ENCODE measurements at places on chromosomes 16 and 17.

GRCh38 chr17:58757162-58757613 lies 1.5 kb downstream of the PPM1E start:
- no peak for DNase-seq

- DNase-seq = no peak
Measured at GRCh38 chr16:50745940-50746339, 4.1 kb downstream of the CYLD start.

DNA sequence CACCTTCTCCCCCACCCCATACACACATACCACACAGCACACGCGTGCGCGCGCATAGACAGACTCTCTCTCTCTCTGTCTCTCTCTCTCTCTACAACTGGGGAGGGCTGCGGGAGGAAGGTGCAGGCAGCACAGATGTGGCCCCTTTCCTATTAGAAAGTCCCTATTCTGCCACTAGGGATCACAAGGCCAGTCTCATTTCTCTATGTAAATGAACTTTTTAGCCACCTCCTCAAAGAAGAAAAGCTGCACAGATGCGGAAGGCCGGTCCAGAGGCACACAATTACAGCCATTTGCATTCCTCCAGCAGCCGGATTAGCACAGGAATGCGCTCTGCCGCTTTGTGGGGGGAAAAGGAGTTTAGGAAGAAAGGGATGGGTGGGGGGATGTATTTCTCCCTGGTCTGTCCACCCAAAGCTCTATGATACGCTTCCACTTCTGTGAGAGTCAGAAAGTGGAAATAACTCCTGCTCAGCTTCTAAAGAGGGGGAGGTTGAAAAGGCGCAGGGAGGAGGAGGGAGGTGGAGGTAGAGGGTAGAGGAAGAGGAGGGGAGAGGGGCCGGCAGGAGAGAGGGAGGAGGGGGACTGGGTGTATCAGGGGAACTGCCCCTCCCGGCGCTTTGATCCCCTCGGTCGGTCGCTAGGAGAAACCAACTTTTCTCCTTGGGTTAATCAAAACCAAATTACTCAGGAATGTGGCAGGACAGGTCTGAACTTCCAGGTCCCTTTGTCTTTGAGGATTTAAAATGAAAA lies 11.7 kb downstream of the ZFHX3 start:
- DNase-seq = no peak

- DNase-seq = no peak
Measured at GRCh38 chr17:22506861-22507260, 814.5 kb downstream of the KCNJ18 start.

- DNase-seq = peak; percentile 23
Measured at GRCh38 chr17:72515291-72516065, 394.7 kb downstream of the SOX9 start.

DNA sequence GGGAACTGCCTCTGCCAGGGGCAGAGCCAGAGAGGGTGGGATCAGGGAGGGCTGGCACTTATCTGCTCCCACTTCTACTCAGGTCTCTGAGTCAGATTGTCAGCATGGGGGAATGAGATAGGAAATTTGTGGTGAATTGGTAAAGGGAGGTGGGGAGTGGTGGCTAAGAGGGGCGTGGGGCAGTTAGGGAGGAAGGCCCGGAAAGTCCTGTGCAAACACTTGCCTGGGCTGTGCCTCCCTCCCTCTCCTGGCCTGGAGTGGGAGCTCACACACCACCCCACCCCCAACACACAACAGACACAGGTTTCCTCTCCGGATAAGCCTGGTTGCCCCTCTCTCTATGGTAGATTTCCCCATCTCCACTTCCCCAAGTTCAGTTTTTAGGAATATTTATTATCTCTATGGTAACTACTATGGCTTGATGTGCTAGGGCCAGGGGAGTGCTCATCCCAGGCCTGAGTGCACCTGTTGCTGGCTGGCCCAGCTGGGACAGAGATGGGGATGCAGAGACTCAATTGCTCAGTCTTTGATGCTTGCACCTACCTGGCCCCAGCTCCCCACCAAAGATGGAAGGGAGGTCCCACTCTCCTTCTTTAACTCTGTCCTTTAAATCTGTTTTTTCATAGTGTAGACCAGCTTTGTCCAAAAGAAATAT lies 2.7 kb downstream of the SPNS2 start:
- DNase-seq = no peak

- no peak for DNase-seq
Measured at GRCh38 chr17:41771389-41772206, 14.9 kb downstream of the JUP start.

DNA sequence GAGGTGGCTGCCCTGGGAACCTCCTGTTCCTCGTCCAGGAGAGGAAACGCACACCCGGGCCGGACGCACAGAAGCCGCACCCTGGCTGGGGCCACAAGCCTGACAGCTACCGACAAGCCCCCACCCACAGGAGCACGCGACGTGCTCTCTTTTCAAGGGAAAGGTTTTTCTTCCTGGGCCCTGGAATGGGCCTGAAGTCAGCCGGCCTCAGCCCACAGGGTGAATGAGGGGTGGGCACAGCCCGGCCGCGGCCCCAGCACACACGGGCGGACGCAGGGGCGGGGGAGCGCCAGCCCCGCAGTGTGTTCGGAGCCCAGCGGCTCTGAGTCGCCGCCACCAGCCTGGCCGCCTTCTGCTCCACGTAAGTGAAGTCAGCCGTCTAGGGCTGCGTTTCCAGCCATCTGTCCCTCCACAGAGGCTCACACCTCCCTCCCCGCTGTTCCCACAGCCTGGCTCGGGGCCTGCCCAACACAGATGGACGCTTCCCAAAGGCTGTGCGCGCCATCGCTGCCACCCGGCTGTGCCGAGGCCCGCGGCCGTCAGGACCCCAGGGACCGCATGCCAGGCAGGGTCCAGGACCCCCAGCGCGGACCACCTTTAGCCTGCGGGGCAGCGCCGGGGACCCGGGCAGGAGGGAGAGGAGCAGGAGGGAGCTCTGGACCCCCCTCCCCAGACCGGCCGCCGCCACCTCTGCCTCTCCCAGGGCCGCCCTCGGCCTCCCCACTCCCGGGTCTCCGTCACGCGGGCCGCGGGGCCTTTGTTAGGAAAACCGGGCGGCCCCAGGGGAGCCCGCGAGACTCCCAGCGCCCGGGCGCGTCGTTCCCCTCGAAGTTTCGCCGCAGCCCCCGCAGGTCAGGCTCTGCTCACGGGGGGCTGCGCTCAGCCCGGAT lies 36.8 kb downstream of the CBFA2T3 start:
- no peak for DNase-seq

DNA sequence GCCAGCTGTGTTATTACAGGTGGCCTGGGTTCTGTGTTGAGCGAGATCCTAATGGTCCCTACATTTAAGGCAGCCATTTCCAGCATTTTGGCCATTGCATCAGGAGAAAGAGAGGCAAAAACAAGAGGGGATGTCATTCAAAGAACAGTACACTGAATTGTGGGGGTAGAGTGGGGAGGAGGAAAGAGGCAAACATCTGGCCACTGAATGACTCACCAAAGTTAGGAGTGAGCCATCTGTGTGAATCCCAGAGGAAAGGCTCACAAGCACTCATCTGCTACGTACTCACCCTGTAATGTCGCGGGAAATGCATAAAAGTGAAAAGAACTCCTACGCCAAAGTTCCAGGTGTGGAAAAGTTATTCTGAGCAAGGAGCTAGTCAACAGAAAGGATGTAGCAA lies 16.7 kb downstream of the KRABD2 start:
- DNase-seq = no peak

DNA sequence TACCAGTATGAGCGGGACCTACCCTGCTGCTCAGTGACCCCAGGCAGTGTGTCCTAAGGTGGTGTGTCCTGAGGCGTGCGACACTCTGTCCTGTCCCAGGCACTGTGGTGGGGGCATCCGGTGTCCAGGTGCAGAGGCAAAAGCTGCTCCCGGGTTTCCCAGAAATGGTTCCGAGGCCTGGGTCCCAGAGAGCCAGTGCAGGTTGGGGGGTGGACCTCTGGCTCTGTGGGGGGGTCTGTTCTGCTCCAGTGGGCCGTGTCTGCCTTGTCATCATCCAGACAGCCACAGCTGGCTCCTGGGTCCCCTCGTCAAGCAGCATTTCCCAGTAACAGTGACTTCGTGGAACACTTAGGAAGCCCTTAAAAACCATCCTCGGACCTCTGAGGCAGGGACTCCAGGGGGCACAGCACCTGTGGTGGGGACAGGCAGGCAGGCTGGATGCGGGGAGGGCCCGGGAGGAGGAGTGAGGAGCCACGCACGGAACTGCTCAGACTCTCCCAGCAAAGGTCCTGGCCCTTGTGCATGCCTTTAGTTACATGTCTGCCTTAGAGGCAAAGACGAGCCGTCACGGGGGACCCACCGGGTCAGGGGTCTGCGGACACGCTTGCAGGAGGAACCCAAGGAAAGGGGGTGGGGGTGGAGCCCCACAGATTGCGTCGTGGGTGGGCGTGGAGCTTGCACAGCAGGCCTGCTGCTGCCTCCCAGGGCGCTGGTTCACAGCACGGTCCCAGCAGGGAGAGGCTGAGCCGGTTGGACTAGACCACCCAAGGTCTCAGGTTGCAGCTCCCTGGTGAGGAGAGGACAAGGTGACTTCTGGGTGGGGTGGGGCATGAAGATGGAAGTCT lies 5.6 kb downstream of the SLC16A3 start:
- DNase-seq = no peak

DNA sequence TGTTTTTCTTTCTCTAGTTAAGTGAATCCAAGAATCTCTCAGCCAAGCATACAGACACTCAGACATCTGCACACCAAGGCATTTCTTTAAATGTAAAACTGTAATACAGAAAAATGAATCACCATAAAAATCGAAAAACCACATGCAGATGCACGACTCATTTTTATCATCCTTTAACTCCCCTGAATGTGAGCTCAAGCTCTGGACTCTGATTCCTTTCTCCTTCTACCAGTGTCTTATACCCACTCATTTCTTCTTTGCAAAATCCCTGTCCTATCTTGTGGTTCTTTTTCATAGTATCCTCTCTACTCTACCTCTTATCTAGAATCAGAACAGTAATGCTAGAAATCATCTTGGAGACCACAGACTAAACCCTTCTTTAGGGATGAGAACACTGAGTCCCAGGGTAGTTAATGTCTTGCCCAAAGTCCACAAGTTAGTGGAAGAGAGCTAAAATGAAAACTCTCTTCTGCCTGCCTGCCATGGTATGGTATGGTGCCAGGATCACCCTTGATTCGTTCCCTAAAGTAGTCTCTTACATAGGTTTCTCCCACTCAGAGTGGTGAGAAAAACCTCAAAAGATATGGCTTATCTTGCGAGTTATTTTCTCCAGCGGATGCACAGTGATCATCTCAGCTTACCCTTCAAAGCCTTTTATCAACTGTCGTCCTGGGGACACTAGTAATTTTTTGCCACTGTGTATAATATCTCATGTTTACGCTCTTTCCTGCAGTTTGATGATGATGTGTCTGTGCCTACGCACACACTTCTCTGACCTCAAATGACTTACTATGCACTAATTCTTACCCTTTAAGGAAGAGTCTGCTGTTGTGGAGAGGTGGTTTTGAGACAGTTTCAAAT lies 30.2 kb downstream of the BRD7 start:
- no peak for DNase-seq

DNA sequence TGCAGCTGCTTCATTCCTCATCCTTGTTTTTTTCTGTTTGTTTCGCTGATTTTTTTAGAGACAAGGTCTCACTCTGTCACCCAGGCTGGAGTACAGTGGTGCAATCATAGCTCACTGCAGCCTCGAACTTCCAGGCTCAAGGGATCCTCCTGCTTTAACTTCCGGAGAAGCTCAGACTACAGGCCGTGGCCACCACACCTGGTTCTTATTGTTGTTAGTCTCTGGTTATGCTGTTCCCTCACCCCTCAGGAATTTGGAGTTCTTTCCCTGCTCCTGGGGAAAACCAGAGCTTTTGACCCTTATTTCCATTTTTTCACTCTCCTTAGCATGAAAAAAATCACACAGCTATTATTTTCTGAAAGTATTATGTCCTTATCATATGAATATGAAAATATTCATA lies 1.8 kb downstream of the ODF4 start:
- DNase-seq = no peak

- DNase-seq = peak; percentile 43
Measured at GRCh38 chr16:14020141-14020540, 51.0 kb upstream of the MRTFB start.

DNA sequence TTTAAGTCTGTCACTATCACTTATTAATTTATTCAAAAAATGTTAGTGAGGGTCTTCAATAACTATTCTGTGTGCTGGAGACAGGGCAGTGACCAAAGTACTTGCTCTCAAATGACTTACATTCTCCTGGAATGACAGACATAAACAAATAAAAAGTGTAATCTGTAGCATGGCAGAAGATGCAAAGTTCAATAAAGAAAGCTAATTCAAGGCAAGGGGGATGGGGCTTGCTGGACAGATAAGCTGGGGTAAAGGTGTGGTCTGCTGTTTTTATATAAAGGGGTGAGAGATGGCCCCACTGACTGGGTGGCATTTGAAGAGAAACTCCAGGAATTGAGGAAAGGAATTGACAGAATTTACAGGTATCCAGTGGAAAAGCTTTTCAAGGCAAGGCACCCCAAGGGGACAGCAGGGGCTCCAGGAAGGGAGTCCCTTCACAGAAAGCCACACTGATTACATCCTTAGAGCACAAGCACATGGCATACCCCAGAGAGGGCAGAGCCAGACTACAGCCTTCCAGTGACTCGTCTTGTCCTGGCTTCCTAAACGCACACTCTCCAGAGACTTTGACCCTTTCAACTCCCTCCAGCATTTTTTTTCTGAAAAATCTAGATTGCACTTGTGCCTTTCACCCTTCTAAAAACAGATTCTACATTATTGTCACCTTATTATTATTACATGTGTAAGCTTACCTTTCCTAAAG lies 123.7 kb upstream of the HS3ST3A1 start:
- no peak for DNase-seq

DNA sequence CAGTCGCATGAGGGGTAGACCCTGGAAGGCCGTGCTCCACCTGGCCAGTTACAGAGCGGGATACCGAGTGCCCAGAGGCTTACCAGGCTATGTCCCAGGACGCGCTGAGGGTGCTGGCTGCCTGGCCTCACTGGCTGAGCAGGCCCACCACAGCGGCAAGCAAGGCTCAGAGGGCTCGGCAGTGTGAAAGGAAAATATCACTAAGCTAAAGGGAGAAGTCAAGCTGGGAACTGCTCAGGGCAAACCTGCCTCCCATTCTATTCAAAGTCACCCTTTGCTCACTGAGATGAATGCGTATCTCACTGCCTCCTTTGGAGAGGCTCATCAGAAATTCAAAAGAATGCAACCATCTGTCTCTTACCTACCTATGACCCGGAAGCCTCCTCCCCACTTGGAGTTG lies 37.4 kb downstream of the CCDC57 start:
- no peak for DNase-seq

DNA sequence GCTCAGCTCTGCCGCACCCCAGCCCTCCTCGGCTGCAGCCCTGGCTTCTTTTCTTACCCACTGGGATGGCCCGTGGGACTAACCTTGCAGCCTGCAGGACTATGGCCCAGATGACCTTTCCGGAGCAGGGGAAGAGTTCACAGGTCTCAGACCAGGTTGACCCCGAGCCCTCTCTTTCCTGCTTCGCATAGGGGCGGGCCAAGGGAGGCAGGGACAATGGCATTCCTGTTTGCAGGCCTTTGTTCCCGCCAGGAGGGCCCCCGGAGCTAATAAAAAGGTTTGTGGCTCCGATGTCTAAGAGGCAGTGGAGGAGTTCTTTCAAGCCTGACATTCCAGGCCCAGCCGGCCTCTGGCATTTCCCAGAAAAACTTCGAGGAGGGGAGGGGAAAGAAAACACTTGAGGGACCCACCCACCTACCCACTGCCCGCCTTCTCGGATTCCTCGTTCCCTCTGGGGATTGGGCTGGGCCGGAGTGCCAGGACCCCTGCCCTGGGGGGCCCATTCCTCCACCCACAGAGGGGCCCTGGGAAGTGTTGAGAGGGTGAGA lies 5.8 kb upstream of the SOCS3 start:
- no peak for DNase-seq
